ENCODE measurements at places on chromosomes 4 and X. TPM values are rescaled to one million over a fixed set of nuclear protein-coding genes. Genes with fewer than 3 reads are reported as not detected.

The CENPE gene
- 12.3 TPM for total RNA-seq

The VSIG1 gene
- total RNA-seq, result 1.0 TPM

The TRIM75 gene
- not detected for total RNA-seq

The PFKFB1 gene
- total RNA-seq, result not detected

The C4orf46 gene
- total RNA-seq, result 7.1 TPM

The EFHC2 gene
- under 0.01 TPM for total RNA-seq

The HAND2 gene
- not detected for total RNA-seq

The GYG2 gene
- under 0.01 TPM for total RNA-seq

The PHOX2B gene
- total RNA-seq, result not detected

The CACNA1F gene
- total RNA-seq, result 0.31 TPM

The PRDM5 gene
- 3.1 TPM for total RNA-seq

The PRDM8 gene
- total RNA-seq, result not detected

The FRMD7 gene
- total RNA-seq, result under 0.01 TPM

The KLHL13 gene
- total RNA-seq, result 0.82 TPM

The KLB gene
- 0.06 TPM for total RNA-seq
